ENCODE measurements at places on chromosomes 1 and 21.

DNA sequence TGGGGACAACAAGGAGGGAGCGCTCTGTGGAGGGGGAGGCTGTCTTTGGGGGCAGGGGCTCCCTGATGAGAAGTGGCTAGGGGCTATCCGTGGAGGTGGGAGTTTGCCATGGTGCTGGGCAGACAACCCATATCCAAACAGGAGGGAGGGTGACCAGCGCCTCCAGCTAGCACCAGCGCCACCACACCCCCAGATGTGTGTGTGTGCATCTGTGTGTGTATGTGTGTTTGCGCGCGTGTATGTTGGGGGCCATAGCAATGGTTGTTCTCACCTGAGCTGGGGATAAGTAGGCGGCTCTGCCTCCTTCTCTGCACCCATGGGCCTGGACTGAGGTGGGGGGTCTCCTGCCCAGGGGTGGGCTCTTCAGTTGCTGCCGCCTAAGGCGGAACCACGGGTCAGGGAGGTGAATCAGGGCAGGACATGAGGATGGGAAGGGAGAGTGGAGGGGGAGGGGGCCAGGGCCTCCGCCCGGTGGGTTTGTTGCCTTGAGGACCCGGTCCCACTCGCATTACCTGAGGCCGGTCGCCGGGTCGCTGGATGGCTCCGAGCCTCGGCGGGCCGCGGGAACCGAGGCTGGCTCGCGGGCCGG, 345 bp downstream of the HPCAL4 start:
- peak overlapping the region; percentile 42 for H3K4me3 ChIP-seq
- no peak for DNase-seq
- peaks cover 3% of the 10 kb centered on the region for H3K4me1 ChIP-seq
- H3K27me3 ChIP-seq: peaks cover 96% of the 10 kb centered on the region
- no peaks in the 10 kb centered on the region for H3K36me3 ChIP-seq

DNA sequence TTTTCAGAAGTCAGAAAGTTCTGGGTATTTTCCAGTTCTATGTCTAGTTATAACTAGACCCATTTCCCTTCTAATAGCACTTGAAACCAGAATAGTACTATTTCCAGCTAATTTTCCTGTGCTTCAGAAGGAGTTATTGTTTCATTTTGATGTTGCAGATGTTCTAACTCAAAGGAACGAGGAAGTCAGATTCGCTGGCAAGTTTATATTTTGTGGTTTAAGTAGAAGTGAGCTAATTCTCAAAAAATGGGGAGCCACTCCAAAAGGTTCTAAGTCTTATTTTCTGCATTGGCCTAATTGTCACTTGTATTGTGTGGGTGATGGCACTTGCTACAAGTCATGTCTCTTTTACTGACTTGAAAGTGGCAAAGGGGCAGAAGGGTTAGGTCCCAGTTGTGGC, 18.1 kb downstream of the CCDC185 start:
- H3K27me3 ChIP-seq: no peaks in the 10 kb centered on the region
- no peak overlapping the region for H3K27ac ChIP-seq
- no peak overlapping the region for H3K4me3 ChIP-seq
- no peak for DNase-seq

GRCh38 chr21:44557491-44558328, 885 bp downstream of the KRTAP10-3 start:
- no peaks in the 10 kb centered on the region for H3K4me1 ChIP-seq
- H3K36me3 ChIP-seq: no peaks in the 10 kb centered on the region
- H3K27me3 ChIP-seq: no peaks in the 10 kb centered on the region

- H3K27ac ChIP-seq: no peak overlapping the region
- H3K27me3 ChIP-seq: no peaks in the 10 kb centered on the region
- no peaks in the 10 kb centered on the region for H3K36me3 ChIP-seq
- H3K4me3 ChIP-seq: no peak overlapping the region
Measured at GRCh38 chr1:60345621-60346020, 272.1 kb upstream of the C1orf87 start.

GRCh38 chr21:29368906-29369305, 70.2 kb downstream of the BACH1 start:
- H3K4me3 ChIP-seq: no peak overlapping the region
- no peak overlapping the region for H3K27ac ChIP-seq
- no peaks in the 10 kb centered on the region for H3K4me1 ChIP-seq
- no peaks in the 10 kb centered on the region for H3K36me3 ChIP-seq
- DNase-seq: no peak

DNA sequence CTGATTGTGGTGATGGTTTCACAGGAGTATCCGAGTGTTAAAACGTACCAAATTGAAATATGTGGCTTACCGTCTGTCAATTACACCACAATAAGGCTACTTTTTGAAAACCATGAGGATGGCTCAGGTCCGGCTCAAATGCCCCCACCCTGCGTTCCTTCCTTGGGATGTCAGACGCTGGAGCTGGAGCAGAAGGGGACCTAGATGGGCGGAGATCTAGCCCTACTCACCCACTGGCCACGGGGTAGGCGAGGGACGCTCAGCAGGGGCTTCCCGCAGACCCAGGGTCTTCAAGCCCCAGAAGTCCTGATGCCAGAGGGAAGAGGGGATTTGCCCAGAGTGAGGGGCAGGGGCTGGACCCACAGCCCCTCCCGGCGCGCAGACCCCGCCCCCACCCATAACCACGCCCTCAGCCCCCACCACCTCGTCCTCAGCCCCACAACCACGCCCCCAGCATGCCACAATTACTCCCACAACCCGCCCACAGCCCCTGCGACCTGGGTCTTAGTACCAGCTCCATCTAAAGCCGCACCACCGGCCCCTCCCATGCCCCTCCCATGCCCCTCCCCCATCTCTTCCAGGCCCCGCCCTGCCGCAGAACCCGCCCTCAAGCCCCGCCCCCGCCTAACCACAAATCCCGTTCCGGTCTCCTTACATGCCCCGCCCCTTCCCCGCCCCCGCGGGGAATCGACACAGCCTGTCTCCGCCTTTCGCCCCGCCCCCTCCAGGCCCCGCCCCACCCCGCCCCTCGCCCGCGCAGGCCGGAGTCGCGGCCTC, at the start of gene LRRC3:
LRRC3 (plus strand) TSS at position 764 of the 777 bp plus-strand sequence. CDS start 1,135 bp downstream, outside the sequence.
- H3K4me3 ChIP-seq: peak within 1 kb of the TSS; percentile 46
- peak within 1 kb of the TSS; percentile 27 for H3K27ac ChIP-seq
- peaks cover 5% of the 10 kb centered on the region for H3K4me1 ChIP-seq
- H3K27me3 ChIP-seq: peaks cover 4% of the 10 kb centered on the region
- H3K36me3 ChIP-seq: no peaks in the 10 kb centered on the region

GRCh38 chr1:240151136-240151735, 59.6 kb downstream of the FMN2 start:
- H3K4me3 ChIP-seq: no peak overlapping the region
- H3K4me1 ChIP-seq: no peaks in the 10 kb centered on the region
- DNase-seq: no peak
- H3K27ac ChIP-seq: no peak overlapping the region
- H3K27me3 ChIP-seq: no peaks in the 10 kb centered on the region
- H3K36me3 ChIP-seq: no peaks in the 10 kb centered on the region

- H3K4me3 ChIP-seq: no peak overlapping the region
- DNase-seq: no peak
- no peak overlapping the region for H3K27ac ChIP-seq
- no peaks in the 10 kb centered on the region for H3K36me3 ChIP-seq
Measured at GRCh38 chr1:53693339-53693738, 45.6 kb downstream of the GLIS1 start.

GRCh38 chr1:53600001-53600400, 139.0 kb downstream of the GLIS1 start:
- H3K36me3 ChIP-seq: no peaks in the 10 kb centered on the region
- no peaks in the 10 kb centered on the region for H3K27me3 ChIP-seq
- DNase-seq: no peak
- H3K4me1 ChIP-seq: peaks cover 28% of the 10 kb centered on the region
- H3K4me3 ChIP-seq: no peak overlapping the region
- H3K27ac ChIP-seq: peak overlapping the region; percentile 19

- H3K36me3 ChIP-seq: no peaks in the 10 kb centered on the region
- H3K27ac ChIP-seq: no peak overlapping the region
- no peak for DNase-seq
- H3K4me3 ChIP-seq: no peak overlapping the region
Measured at GRCh38 chr21:42609811-42610210, 43.6 kb upstream of the PDE9A start.

- no peak overlapping the region for H3K27ac ChIP-seq
- no peaks in the 10 kb centered on the region for H3K36me3 ChIP-seq
- no peak overlapping the region for H3K4me3 ChIP-seq
- no peak for DNase-seq
- H3K27me3 ChIP-seq: peaks cover 40% of the 10 kb centered on the region
Measured at GRCh38 chr1:38577937-38578270, 281.7 kb downstream of the RRAGC start.

DNA sequence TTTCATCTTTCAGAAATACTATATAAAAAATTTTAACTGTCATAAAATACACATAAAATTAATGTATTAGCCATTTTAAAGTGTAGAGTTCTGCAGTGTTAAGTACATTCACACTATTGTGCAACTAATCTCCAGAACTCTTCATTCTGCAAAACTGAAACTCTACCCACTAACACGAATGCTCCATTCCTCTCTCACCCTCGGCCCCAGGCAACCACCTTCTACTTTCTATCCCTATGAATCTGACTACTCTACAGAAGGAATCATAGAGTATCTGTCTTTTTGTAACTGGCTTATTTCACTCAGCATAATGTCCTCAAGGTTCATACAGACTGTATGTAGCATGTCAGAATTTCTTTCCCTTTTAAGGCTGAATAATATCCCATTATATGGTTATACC, 43.4 kb downstream of the LTN1 start:
- H3K27ac ChIP-seq: no peak overlapping the region
- H3K27me3 ChIP-seq: no peaks in the 10 kb centered on the region
- H3K36me3 ChIP-seq: peaks cover 18% of the 10 kb centered on the region
- H3K4me3 ChIP-seq: no peak overlapping the region
- H3K4me1 ChIP-seq: no peaks in the 10 kb centered on the region

GRCh38 chr1:156809281-156809680, 7.4 kb downstream of the SH2D2A start:
- H3K4me1 ChIP-seq: peaks cover 12% of the 10 kb centered on the region
- no peak for DNase-seq
- no peak overlapping the region for H3K27ac ChIP-seq
- H3K27me3 ChIP-seq: no peaks in the 10 kb centered on the region

- H3K4me3 ChIP-seq: no peak overlapping the region
- H3K27me3 ChIP-seq: no peaks in the 10 kb centered on the region
- H3K36me3 ChIP-seq: peaks cover 96% of the 10 kb centered on the region
- H3K27ac ChIP-seq: no peak overlapping the region
Measured at GRCh38 chr1:154583773-154584172, 16.2 kb downstream of the CHRNB2 start.

DNA sequence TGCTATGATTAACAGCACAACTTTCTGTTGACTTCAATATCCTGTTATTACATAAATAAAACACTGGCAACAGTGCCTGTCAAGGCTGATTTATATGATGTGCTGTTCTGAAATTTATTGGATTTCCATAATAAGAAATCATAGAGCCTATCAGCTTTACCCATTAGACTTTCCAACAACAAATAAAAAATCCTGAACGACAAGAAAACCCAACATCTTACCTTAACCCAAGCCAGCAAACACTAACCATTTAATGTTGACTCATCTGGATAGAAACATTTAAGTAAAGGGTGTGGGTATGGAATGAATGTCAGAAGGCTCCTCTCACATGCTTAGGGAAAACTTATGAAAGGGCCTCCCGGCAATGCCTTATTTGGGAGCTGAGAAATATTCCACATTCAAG, 165.1 kb downstream of the SLC45A1 start:
- H3K4me3 ChIP-seq: no peak overlapping the region
- no peaks in the 10 kb centered on the region for H3K4me1 ChIP-seq
- H3K36me3 ChIP-seq: peaks cover 2% of the 10 kb centered on the region
- no peaks in the 10 kb centered on the region for H3K27me3 ChIP-seq
- no peak overlapping the region for H3K27ac ChIP-seq

DNA sequence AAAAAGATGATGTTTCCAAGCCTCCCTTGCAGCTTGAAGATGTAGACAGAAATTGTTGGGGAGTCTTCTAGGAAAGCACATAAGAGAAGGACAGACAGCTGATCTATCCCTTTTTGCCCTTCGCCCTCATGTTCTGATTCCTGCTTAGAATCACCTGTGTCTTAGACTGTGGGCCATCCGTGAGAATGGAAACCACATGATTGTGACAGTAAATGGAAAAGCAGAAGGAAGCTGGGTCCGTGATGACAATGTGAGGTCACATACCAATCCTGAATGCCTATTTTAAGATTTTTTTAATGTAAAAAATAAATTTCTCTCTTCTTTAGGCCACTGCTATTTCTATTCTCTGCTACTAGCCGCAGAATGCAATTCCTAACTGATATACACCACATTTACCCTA, 67.7 kb upstream of the C1orf87 start:
- H3K27me3 ChIP-seq: no peaks in the 10 kb centered on the region
- DNase-seq: no peak
- H3K4me3 ChIP-seq: no peak overlapping the region
- H3K36me3 ChIP-seq: no peaks in the 10 kb centered on the region

GRCh38 chr1:81467383-81467782, 333.4 kb upstream of the ADGRL2 start:
- H3K4me3 ChIP-seq: no peak overlapping the region
- no peaks in the 10 kb centered on the region for H3K4me1 ChIP-seq
- H3K27ac ChIP-seq: no peak overlapping the region
- H3K27me3 ChIP-seq: no peaks in the 10 kb centered on the region

DNA sequence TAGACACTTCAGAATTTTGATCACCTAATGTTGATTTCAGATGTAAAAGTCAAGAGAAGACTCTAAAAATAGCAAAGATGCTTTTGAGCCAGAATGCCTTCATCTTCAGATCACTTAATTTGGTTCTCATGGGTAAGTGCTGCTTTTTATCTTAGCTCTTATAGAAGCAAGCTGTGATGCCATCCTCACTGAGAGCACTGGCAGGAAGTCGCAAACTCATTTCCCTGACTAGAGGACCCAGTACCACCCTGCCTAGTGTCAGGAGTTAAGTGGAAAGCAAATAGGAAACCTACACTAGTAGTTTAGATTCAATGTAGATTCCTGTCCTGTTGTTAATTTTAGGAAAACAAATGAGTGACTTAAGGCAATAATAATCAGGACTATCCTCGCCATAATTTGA, 12.1 kb downstream of the IFNAR2 start:
- H3K4me3 ChIP-seq: no peak overlapping the region
- DNase-seq: no peak
- H3K36me3 ChIP-seq: peaks cover 38% of the 10 kb centered on the region
- peaks cover 21% of the 10 kb centered on the region for H3K4me1 ChIP-seq
- no peaks in the 10 kb centered on the region for H3K27me3 ChIP-seq
- H3K27ac ChIP-seq: no peak overlapping the region

DNA sequence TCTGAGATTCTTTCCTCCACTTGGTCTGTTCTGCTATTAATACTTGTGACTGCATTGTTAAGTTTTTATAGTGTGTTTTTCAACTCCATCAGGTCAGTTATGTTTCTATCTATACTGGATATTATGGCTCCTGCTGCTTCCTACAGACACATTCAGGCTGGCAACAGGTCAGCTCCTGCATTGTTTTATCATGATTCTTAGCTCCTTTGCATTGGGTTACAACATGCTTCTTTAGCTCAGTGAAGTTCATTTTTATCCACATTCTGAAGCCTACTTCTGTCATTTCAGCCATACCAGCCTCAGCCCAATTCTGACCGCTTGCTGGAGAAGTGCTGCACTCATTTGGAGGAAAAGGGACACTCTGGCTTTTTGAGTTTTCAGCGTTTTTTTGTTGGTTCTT, 37.3 kb upstream of the F3 start:
- H3K4me1 ChIP-seq: no peaks in the 10 kb centered on the region
- no peaks in the 10 kb centered on the region for H3K27me3 ChIP-seq
- DNase-seq: no peak
- H3K36me3 ChIP-seq: no peaks in the 10 kb centered on the region
- H3K4me3 ChIP-seq: no peak overlapping the region

- no peaks in the 10 kb centered on the region for H3K27me3 ChIP-seq
- peak overlapping the region; percentile 44 for H3K27ac ChIP-seq
- peaks cover 19% of the 10 kb centered on the region for H3K4me1 ChIP-seq
- no peaks in the 10 kb centered on the region for H3K36me3 ChIP-seq
- peak; percentile 63 for DNase-seq
Measured at GRCh38 chr1:12088607-12089006, 25.5 kb downstream of the TNFRSF8 start.

GRCh38 chr1:27568300-27569087, 35.5 kb downstream of the AHDC1 start:
- DNase-seq: peak; percentile 85
- peaks cover 11% of the 10 kb centered on the region for H3K36me3 ChIP-seq
- H3K27me3 ChIP-seq: no peaks in the 10 kb centered on the region
- peak overlapping the region; percentile 42 for H3K27ac ChIP-seq
